ENCODE measurements at places on chromosomes 5 and 9.

GRCh38 chr9:126348911-126349550, 22.4 kb downstream of the MVB12B start:
- no peak for DNase-seq

- no peak for DNase-seq
Measured at GRCh38 chr9:116686693-116687073, 422 bp upstream of the TRIM32 start.

DNA sequence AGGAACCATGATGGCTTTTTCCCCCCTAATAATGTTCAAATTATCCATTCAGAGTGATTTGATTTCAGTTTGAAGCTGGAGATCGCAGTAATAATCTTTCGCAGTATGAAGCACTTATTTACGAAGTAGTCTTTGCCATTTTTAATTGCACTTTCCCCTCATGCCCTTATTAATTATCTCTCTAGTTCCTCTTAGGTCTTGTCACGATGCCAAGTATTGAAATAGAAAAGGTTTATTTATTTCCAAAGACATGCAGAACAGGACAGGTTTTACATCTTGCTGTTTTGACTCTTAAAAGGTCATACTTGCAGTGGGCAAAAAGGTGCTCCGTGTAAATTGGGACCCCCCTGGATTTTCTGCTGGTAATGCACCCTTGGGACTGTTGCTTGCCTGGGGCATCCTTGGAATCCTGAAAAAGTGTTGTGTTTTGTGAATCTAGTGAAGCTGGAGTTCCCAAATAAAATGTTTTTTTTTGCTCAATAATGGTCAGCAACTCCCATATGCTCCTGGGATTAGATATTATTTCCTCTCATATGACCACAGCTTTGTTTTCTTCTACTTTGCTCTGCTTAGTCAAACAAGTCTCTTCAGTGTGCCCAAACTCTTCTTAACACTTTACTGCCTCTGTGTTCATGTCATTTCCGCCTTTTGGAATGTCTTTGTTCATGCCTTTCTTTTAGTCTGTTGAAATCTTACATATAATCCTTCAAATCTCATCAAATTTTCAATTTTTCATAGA, 278.3 kb downstream of the TMEM38B start:
- no peak for DNase-seq

GRCh38 chr5:143041-143440, 48.3 kb upstream of the LRRC14B start:
- no peak for DNase-seq

DNA sequence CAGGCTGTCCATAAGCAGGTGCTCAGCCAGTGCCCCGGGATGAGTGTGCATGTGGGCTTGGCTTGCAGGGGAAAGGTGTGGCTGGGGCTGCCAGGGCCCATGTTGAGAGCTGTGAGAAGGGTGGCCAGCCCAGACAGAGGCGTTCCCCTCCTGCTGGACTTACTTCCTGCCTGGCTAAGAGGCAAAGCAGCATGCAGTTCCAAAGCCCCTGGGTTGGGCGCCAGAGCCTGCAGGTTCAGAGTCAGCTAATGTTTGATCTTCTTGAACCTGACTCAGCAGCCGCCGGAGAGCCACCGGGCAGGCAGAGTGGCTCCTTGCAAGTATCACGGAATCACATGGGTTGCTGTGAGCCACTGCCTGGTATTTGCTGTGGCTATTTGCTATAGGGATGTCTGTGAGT, 168.4 kb upstream of the MAP1B start:
- no peak for DNase-seq

DNA sequence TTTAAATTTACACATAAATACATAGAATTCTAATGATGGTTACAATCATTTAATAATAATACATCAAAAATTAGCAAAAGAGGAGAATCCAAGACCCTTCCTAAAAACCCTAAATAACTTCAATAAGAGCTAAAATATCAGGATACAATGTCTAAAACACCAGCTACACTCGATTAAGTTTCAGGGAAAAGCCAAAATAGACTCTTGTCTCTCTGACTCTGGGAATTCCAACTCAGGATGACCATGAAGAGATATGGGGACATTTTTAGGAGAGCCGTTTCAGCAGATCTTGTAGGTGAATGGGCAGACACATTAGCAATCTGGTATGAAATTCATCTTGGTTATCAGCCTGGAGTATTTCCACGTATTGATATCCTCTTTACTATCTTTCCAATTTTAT, 193.3 kb upstream of the NR3C1 start:
- DNase-seq, result no peak

DNA sequence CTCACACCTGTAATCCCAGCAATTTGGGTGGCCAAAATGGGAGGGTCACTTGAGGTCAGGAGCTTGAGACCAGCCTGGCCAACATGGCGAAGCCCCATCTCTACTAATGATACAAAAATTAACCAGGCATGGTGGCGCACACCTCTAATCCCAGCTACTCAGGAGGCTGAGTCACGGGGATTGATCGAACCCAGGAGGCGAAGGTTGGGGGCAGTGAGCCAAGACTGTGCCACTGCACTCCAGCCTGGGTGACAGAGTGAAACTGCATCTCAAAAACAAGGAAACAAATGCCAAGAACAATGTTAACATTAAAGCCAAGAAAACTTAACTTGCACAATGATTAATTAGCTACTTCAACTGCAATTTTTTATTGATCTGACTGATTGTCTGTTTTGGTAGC, 202.6 kb downstream of the ARRDC3 start:
- DNase-seq, result no peak

DNA sequence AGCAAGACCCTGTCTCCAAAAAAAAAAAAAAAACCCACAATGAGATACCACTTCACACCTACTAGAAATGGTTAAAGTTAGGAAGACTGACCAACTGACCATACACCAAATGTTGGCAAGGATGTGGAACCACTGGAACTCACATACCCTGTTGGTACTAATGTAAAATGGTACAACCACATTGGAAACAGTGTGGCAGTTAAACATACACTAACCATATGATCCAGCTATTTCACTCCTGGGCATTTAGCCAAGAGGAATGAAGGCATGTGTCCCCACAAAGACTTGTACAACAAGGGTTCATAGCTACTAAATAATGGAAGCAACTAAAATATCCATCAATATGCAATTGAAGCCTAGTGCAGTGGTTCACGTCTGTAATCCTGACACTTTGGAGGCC, 21.3 kb downstream of the NAIF1 start:
- no peak for DNase-seq

- DNase-seq, result peak; percentile 28
Measured at GRCh38 chr5:94388773-94389514, 229.5 kb downstream of the KIAA0825 start.

DNA sequence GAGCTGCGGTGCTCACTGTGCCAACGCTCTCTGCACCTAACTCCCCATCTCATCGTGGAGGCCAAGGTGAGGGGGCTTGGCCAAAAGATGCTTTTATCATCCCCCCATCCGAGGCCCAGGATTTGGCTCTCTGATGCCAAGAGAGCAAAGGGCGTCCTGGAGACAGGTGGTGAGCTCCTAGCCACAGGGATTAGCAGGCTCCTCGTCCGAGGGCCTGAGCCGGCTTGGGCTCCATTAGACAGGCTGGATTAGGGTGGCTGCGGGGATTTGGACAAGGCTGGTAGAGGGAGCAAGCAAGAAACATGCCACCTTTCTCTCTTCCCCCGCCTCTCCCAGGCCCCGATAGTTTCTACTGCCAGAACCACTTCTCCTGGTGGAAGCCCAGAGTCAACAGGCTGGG, 1.0 kb upstream of the GRM6 start:
- no peak for DNase-seq

DNA sequence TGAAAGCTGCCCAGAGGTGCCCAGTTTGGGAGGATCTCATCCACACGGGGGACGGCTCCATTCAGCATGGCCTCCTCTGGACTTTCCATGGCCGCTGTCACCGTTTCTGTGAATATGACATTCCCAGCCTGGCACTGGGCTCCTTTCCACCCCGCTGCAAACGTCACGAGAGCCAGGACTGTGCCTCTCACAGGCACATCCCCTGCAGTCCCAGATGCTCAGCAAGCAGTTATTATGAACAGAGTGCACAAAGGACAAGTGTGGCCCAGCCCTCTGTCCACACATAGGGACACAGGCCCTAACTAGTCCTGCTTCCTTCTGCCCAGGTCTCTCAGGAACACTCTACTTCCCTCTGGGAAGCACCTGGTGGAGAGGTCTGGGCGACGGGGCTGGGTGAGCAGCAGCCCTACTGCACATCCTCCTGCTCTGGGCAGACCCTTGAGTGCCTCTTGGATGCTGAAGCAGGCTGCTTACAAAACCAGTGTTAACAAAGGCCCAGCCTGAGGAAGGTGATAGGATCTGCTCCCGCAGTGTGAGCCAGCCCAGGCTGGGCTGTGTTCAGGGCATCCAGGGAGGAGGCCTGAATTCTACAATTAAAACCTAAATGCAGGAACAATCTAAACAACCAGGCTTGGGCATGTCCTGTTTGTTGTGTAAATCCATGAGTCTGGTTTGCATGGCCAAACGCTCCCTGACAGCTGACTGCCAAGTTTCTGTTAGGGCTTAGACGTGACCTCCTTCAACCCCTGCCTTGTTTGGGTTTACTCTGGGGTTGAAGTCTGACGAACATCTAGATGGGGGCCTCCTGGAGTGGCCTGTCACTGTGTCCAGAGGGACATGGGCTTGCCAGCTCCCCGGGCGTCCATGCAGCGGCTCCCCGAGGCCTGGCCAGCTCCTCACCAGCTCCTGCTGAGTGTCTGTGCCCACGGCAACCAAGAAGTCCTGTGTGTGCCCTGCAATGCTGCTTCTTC, 269.8 kb downstream of the GADD45G start:
- DNase-seq, result no peak

DNA sequence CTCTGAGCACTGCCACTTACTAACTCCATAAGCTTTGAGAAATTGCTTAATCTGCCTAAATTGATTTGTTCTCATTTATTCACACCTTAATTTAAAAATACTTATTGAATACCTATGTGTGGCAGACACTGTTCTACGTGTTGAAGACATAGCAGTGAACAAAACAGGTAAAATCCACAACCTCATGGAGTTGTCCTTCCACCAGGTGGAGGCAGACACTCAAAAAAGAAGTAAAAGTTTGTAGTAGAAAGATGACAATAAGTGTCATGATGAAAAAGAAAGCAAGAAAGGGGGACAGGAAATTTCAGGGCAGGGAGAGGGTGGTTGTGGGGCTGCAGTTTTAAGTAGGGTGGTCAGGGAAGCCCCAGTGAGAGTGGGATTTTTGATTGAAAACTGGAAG, 94.9 kb downstream of the SREK1 start:
- DNase-seq, result no peak

- peak; percentile 65 for DNase-seq
Measured at GRCh38 chr9:97903177-97903576, 19.1 kb downstream of the TRMO start.

GRCh38 chr5:100496296-100496695, 38.9 kb upstream of the FAM174A start:
- DNase-seq, result no peak

DNA sequence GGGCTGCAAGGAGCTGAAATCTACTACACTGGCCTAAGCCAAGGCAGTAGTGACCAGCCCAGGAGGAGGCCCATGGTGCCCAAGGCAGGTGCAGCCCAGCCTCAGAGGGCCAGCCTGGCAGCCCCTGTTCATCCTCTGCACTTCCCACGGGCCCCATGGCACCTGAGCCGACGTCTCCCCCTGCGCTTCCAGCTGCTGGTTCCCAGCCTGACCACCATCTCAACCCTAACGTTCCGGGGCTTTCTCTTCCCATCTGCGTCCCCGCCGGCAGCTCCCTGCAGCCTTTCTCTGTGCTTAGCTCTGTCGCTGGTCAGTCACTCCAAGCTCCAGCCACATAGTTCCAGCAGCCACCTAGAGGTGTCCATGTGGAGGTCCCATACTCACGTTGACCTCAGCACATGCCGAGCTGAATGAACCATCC, 105.5 kb upstream of the LMX1B start:
- DNase-seq, result no peak

- DNase-seq, result no peak
Measured at GRCh38 chr5:125372694-125373631, 626.5 kb upstream of the ZNF608 start.

DNA sequence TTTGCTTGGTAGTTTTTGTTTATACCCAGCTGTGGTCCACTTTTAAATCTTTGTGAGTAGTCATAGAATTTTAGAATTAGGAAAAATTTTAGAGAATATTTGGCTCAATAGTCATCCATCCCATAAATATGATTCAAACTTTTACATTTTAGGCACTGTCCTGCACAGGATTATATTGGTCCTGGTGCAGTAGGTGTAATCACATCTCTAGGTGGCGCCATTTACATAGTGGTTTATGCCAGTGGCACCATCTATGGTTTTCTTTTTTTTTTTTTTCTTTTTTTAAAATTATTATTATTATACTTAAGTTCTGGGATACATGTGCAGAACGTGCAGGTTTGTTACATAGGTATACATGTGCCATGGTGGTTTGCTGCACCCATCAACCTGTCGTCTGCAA, 260.7 kb upstream of the KCNN2 start:
- DNase-seq, result peak; percentile 16

GRCh38 chr5:112384523-112384922, 34.6 kb downstream of the EPB41L4A start:
- no peak for DNase-seq

DNA sequence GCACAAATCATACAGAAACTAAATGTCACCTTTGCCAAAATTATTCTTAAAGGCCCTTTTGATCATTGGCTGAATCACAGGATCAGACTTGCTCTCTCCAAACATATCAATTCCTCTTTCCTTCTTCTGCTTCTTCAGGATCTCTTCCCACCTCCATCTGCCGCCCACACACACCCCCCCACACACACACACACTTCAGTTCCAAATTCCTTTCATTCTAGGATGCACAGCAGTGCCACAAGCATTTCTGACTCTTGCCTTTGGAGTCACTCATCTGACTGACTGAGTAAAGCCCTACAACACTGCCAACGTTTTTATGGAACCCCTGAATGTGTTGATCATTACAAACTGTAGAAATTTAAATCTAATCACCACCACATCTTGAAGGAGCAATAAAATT, 22.9 kb downstream of the DNAH5 start:
- DNase-seq, result no peak

GRCh38 chr9:103714992-103715391, 379.1 kb upstream of the SMC2 start:
- no peak for DNase-seq

GRCh38 chr9:133377721-133378216, 1.6 kb downstream of the STKLD1 start:
- DNase-seq, result no peak

- no peak for DNase-seq
Measured at GRCh38 chr5:167530548-167530947, 760.9 kb upstream of the WWC1 start.

GRCh38 chr5:164600274-164600673, 1094.9 kb downstream of the MAT2B start:
- no peak for DNase-seq

GRCh38 chr5:80217667-80218066, 38.2 kb downstream of the SERINC5 start:
- DNase-seq, result no peak

- no peak for DNase-seq
Measured at GRCh38 chr5:95533761-95534160, 21.0 kb downstream of the SKIC3 start.

- peak; percentile 40 for DNase-seq
Measured at GRCh38 chr5:32942225-32942989, 231.3 kb downstream of the NPR3 start.

DNA sequence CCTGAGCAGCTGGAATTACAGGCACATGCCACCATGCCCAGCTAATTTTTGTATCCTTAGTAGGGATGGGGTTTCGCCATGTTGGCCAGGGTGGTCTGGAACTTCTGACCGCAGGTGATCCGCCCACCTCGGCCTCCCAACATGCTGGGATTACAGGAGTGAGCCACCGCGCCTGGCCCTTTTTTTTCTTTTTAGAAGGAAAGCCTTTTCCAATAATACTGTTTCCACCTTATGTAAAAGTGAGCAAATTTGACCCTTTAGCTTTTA, 23.7 kb upstream of the F2R start:
- no peak for DNase-seq

GRCh38 chr5:112885001-112885400, 23.9 kb downstream of the SRP19 start:
- no peak for DNase-seq
